ENCODE measurements at places on chromosomes 12 and 14.

DNA sequence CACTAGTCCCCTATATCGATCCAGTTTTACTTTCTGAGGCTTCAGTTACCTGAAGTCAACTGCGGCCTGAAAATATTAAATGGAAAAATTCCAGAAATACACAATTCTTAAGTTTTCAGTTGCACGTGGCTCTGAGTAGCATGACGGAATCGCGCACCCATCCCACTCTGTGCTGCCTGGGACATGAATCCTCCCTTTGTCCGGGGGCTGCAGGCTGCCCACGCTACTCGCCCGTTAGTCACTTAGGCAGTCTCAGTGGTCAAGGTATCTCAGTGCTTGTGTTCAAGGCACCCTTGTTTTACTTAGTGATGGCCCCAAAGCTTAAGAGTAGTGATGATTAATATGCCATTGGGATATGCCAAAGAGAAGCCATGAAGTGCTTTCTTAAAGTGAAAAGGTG lies 46.6 kb downstream of the LGMN start:
- DNase-seq = no peak

GRCh38 chr12:18332173-18332572 lies 70.9 kb downstream of the PIK3C2G start:
- DNase-seq = no peak

- peak; percentile 78 for DNase-seq
These were observed 24.1 kb upstream of the BCDIN3D start for GRCh38 chr12:49866859-49867569.

- no peak for DNase-seq
These were observed 111.2 kb downstream of the LRRIQ1 start for GRCh38 chr12:85147331-85147730.

GRCh38 chr12:26696048-26696612 lies 136.9 kb downstream of the ITPR2 start:
- no peak for DNase-seq

DNA sequence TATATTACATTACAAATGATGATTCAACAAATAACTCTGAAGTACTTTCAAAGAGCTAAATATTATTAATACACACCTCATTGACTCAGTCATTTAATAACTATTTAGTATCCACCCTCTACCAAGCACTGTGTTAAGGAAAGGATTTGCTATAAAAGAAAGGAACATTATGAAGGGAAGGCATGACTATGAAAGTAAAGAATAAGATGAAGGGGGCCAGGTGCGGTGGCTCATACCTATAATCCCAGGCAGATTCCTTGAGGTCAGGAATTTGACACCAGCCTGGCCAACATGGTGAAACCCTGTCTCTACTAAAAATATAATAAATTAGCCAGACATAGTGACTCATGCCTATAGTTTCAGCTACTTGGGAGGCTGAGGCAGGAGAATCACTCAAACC lies 107.9 kb downstream of the PLCZ1 start:
- no peak for DNase-seq

DNA sequence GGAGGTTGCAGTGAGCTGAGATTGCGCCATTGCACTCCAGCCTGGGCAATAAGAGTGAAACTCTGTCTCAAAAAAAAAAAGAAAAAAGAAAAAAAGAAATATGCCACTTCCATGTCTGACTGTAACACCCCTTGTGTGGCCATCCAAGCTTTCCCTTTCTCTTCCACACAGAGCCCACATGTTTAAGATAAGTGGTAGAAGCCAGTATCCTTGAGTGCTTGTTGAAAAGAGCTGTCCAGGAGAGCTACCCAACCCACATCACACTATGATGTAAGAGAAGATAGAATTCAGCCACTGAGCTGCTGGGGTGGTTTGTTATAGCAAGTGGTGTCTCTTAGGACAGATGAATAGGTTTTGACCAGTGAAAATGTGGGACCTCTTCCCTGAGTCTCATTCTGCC lies 82.1 kb downstream of the ZNF664 start:
- no peak for DNase-seq

GRCh38 chr12:558580-558979 lies 98.8 kb downstream of the B4GALNT3 start:
- DNase-seq = no peak

DNA sequence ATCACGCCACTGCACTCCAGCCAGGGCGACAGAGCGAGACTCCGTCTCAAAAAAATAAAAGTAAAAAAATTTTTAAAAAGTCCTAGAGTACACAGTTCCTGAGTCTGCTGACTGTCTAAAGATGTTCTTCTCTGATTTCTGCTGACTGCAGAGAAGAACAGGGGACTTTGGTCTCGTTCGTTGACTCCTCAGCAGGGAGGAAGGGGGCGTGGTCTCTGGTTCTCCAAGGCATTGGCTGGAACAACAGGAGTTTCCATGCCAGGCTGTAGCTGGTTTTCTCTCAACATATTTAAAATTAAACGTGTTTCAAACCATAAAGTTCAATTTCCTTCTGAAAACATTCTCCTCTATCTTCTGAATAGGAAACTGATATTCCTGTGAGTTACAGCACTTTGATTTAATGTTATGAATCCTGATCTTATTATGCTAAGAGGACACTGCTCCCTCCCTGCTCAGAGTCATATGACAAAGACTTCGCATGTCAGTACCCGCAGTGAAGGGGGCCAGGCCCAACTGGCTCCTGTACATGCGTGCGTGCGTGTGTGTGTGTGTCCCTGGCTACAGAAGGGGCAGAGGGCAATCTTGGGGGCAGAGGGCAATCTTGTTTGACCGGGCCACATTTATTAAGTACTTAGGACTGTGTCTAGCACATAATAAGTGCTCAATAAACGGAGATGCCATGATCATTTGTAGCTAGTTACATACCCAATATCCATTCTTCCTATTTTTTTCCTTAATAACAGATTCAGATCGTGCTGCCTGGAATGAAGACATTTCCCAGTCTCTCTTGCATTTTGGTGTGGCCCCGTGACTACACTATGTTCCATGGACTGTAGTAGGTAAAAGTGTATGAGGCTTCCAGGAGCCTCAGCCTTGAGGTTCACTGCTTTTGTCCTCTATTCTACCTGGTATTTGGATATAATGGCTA lies 16.5 kb upstream of the HNF1A start:
- no peak for DNase-seq

DNA sequence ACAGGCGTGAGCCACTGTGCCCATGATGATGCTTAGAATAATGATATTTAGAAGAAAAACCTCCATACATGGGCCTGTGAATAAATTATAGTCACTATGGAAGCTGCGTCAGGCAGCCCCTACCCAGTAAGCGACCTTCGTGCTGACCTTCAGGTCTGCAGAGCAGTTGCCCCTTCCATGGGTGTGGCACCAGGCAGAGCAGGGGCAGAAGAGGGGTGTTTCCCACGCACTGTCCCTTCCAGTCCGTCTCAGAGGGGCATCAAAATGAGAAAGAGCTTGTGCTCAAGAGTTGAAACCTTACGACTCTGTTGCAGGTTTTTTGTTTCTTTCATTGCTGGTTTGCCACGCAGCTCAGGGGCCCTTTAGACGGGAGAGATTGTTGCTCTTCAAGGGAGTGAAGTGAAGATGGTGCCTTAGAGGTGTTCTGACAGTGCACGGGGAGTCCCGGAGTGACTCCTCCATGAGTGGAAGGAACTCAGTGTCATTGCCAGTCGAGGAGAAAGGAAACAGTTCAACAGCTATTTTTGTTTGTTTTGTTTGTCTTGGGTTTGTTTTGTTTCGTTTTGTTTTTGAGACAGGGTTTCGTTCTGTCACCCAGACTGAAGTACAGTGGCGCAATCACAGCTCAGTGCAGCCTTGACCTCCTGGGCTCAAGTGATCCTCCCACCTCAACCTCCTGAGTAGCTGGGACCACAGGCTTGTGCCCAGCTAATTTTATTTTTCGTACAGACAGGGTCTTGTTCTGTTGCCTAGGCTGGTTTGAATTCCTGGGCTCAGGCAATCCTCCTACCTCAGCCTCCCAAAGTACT lies 13.9 kb downstream of the CKB start:
- no peak for DNase-seq

DNA sequence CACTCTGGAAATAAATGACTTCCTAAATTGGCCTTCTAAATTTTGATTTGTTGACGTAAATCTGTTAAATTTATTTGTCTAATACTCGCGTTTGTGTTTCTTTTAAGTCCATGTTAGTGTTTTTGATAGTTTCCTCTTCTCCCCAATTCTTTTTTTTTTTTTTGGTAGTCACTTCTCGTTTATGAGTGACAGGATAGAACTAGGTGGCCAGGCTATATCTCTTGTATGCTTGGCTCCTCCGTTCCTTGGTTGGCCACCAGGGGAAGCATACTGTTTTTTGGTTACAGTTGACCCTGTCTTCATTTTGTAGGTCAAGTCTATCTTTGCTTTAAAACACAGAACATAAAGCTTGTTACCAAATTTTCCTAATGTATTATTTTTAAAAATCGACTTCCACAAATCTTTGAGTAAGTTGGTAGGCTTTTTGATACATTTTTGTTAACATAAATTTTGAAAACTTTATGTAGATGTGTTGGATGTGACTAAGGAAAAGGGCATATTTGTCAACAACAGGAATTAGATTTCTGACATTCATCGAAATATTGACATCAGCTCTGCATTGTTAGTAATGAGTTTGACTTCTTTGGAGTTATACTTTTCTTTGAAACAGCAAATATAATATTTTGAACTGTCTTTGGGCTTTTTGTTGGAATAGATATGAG lies 2.2 kb downstream of the RCOR1 start:
- DNase-seq = peak; percentile 84

GRCh38 chr12:98379106-98379505 lies 136.3 kb upstream of the TMPO start:
- DNase-seq = no peak

DNA sequence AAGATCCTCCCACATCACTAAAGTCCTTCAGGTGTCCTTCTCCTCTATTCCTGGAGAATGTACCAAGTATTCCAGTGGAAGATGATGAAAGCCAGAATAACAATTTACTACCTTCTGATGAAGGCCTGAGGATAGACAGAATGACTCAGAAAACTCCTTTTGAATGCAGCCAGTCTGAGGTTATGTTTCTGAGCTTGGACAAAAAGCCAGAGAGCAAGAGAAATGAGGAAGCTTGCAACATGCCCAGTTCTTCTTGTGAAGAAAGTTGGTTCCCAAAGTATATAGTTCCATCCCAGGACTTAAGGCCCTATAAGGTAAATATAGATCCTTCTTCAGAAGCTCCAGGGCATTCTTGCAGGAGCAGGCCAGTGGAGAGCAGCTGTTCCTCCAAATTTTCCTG lies 54.6 kb upstream of the HELB start:
- no peak for DNase-seq

GRCh38 chr12:52873832-52874572 lies 25.2 kb upstream of the KRT78 start:
- peak; percentile 92 for DNase-seq

- no peak for DNase-seq
These were observed 494.3 kb upstream of the USP15 start for GRCh38 chr12:61765926-61766325.

- DNase-seq = no peak
These were observed 30.1 kb upstream of the PWP1 start for GRCh38 chr12:107655281-107656065.

DNA sequence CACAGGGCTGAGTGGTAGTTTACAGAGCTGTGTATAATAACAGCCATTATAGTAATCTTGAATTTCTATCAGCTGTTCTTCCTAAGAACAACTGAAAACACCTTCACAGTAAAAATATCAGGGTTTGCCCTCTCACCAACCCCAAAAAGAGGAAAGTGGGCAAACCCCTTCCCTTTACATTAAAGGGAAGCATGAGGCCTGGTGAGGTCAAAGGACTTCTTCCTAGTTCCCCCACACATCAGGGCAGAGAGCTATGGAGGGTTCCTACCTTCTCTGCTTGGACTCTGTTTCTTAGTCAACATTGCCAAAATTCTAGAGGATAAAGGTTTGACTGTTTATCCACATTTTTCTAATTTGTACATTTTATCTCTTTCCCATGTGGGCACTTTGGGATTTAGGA lies 4.4 kb upstream of the RPAP3 start:
- no peak for DNase-seq

DNA sequence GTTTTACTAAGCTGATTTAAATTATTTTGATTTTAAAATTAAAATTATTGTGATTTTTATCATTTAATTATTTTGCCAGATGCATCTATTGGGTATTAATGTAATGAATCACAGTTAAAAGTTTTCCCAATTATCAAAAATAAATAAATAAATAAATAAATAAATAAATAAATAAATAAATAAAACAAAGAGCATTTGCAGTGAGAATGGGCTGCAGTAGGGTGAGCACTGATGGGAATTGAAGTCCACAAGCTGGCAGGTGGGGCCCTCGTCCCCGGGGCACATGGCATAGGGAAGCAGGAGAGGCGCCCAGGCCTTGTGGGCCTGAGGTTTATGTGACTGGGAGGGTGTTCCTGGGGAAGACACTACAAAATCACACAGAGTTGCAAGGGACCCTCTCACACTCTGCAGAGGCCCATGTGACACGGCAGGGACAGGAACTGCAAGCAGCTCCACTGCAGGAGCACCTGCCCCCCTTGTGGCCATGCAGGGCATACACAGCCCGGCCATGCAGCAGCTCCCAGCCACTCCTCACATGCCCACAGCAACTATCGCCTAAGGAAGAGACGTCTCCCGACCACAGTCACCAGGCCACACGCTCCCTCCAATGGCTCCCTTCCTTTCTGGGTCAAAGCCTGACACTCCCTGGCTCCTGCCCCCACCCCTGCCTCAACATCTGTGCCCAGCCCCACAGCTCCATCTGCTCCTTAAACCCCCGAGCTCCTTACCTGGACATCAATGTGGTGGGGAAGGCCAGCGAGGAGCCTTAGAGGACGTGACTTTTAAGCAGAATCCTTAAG lies 256.3 kb upstream of the SFSWAP start:
- peak; percentile 56 for DNase-seq

DNA sequence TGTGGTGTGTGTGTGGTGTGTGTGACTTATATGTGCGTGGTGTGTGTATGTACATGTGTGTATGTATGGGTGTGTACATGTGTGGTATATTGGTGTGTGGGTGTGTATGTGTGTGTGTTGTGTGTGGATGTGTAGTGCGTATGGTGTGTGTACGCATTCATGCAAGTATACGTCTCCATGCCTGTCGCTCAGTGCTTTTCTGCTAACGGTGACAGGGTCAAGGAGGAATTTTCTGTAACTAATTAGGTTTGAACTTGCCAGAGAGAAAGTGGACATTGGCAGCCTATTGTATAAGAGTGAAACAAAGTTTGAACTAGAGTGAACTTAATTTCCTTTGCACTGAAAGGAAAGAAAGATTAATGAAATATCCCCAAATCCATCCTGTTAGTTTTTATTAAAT lies 120.9 kb upstream of the GSC start:
- no peak for DNase-seq

DNA sequence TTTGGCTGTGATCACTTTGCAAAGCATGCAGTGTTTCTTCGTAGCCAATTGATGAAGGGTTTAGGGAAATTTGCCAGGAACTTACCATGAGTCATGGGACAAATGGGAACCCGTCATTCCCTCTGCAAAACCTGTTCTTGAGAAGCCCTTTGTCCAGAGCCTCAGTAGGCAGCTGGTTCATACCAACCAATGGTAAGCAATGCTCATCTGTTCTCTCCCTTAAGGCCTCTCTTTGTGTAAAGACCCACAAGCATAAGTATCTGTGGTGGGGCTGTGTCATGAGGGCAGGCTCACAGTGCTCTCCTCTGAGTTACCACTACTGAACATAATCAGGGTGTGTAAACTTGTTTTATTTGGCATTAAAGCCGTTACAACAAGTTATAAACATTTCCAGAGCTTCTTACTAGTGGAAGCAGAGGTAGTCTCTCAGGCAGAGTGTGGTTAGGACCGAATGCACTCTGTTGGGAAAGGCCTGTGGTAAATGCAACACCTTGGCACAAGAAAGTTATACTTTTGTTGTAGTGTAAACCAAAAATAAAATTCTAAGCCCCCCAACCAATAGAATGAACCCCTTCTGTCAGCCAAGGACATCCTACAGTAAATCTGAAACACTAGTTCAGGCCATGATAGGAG lies 119.8 kb downstream of the SINHCAF start:
- DNase-seq = no peak

- peak; percentile 84 for DNase-seq
These were observed 6.9 kb upstream of the BMP4 start for GRCh38 chr14:53963320-53964227.

All from upper lobe of left lung (tissue), 6 donors.